Activated gamma-delta T cell treated with Interleukin-2 at 50 U/mL for 16 hours (primary cell): ENCODE measurements at places on chromosomes 6 and 20.

- no peak for DNase-seq
These were observed 43.2 kb upstream of the SRF start for GRCh38 chr6:43127877-43128276.

GRCh38 chr20:31822421-31823330 lies 3.5 kb downstream of the MYLK2 start:
- DNase-seq, result peak; percentile 79

GRCh38 chr6:44850312-44850711 lies 462.8 kb downstream of the CDC5L start:
- DNase-seq, result no peak

GRCh38 chr6:81002126-81002525 lies 750.4 kb downstream of the TENT5A start:
- DNase-seq, result no peak

GRCh38 chr6:149268768-149269167 lies 48.7 kb upstream of the TAB2 start:
- DNase-seq, result no peak

GRCh38 chr6:48486876-48487275 lies 375.9 kb upstream of the PTCHD4 start:
- DNase-seq, result no peak

DNA sequence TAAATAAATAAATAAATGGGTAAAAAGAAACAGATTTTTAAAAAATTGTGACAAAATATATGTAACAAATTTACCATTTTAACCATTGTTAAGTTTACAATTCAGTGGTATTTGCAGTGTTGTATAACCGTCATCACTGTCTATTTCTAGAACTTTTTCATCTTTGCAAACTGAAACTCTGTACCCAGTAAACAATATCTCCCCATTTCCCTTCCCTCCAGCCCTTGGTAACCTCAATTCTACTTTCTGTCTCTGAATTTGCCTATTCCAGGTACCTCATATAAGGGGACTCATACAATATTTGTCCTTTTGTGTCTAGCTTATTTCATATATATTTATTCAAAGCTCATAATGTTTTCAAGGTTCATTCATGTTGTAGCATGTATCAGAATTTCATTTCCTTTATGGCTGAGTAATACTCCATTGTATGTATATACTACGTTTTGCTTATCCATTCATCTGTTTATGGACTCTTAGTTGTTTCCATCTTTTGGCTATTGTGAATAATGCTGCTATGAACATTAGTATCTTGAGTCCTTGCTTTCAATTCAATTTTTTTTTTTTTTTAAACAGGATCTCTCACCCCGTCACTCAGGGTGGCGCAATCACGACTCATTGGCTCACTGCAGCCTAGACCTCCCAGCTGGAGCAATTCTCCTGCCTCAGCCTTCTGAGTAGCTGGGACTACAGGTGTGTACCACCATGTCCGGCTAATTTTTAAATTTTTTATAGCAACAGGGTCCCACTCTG lies 8.9 kb downstream of the MANBAL start:
- no peak for DNase-seq

GRCh38 chr20:58463256-58463655 lies 51.9 kb downstream of the APCDD1L start:
- no peak for DNase-seq

GRCh38 chr20:54115172-54115854 lies 44.9 kb upstream of the BCAS1 start:
- DNase-seq, result no peak

GRCh38 chr20:1417273-1417672 lies 24.4 kb upstream of the FKBP1A start:
- no peak for DNase-seq

- DNase-seq, result no peak
These were observed 29.4 kb downstream of the SIM1 start for GRCh38 chr6:100435299-100435698.

- DNase-seq, result no peak
These were observed 220.0 kb upstream of the MYLIP start for GRCh38 chr6:15908871-15909270.

GRCh38 chr20:53870426-53871315 lies 199.7 kb downstream of the BCAS1 start:
- DNase-seq, result no peak

GRCh38 chr6:31094389-31094881 lies 17.9 kb downstream of the C6orf15 start:
- DNase-seq, result peak; percentile 64

DNA sequence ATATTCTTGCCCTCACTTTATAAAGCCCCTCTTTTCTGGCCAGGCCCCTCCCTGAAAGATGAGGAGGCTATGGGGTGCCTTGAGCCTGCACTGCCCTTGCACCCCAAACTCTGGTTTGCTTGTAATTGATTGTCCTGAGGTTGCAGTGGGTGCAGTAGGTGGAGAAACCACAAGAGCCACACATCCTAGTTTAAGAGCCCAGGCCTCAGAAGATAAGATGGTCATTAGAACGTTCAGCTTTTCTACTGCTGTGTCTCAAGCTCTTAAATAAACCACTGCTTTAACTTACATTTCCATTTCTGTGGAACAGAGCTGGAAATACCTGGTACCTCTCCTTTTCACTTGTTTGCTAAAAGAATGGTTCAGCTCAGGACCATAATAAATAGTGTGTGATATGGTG lies 9.0 kb downstream of the MRAP2 start:
- no peak for DNase-seq

- DNase-seq, result no peak
These were observed 22.0 kb upstream of the L3MBTL3 start for GRCh38 chr6:129996387-129996786.

DNA sequence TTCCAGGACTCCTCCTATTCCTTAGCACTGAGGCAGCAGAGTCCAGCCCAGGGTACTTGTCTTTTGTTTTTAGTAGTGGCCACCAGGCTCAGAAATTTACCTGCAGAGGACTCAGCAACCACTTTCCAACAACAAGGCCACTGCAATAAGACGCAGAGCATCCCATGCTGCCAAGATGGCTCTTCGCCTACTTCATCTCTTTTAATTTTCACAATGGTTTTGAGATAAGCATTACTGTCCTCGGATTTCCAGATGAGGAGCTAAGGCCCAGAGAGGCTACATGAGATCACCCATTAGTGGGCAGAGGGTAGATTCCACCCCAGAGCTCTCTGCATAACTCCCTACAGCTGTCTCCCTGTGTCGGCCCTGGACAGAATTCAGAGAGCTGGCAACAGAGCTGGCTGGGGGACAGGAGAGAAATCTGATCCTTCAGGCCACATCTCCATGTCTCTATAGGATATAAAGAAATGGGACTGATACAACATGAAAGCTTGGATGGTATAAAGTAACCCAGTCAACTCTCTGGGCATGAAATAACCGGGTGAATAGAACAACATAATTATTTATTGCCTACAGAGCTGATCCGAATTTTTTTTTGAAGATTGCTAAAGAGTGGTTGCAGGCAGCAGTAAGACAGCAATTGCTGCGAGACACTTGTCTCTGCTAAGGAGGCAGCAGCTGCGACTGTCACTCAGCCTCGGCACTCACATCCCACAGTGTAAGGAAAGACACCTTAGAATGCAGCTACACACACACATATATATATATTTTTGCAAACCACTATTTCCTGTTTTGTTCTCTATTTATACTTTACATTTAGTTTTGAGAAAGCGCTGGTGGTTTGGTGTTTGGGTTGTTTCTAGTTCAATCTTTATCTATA lies 37.2 kb downstream of the SCML4 start:
- peak; percentile 58 for DNase-seq

DNA sequence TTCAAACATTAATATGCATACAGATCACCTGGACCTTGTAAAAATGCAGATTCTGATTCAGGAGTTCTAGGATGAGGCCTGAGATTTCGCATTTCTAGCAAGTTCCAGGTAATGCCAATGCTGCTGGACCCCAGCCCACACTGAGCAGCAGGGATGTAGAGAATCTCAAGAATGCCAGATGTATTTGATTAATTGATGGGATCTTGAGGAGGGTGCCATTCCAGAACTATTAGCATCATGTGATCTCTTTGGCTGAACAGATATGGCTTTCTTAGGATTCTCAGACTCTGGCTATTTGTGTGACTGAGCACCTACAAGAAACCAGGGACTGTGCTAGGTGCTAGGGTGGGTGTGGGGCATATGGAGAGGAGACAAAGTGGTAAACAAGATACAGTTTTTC lies 16.5 kb upstream of the SNX3 start:
- DNase-seq, result no peak

DNA sequence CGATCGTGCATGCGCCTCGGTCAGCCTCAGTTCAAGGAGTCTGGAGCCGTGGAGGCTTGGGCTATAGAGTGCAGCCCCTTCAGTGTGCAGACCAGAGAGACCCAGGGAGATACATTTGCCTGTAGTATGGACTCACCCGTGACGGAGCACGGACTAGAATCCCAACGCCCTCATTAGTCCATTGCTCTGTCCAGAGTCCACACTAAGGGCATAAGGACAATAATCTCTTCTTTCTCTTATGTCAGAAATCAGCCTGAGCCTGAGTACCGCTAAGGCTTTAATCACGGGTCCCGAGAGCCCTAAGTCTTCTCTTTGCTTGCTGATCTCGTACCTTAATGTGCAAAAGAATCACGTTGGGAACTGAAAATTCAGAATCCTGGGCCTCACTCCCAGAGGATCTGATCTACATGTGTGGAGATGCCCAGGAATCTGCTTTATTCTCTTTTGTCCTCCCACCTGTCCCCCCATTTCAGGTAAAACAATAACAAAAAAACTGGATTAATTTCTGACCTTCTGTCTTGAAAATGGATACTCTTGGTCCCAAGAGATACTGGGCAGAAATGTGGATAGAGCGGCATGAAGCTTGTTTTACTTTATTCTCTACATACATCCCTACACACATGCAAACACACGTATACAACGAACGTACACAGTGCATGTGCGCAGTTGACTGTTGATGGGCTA lies 671 bp downstream of the BPHL start:
- DNase-seq, result no peak

GRCh38 chr6:132713352-132714134 lies at the start of gene VNN1:
TSS of gene VNN1 (minus strand) at chr6:132714055. CDS start at chr6:132714035, 20 bp downstream.
- DNase-seq, result no peak

DNA sequence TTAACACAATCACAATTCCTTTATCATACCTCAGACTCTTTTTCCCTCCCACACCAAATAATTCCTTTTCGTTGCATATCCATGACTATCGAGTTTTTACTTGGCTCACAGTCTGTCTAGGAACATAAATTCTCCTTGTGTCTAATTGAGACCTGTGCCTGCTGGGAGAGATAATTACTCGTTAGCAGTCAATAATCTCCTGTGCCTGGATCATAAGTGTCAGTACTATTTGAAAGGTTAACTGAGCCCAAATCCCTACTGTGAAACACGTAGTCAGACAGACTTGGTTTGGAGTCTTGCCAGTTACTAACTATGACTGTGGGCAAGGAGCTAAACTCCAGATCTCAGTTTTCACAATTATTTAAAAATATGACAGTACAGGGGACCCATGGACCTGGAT lies 5.7 kb upstream of the CTNNBL1 start:
- DNase-seq, result no peak

- no peak for DNase-seq
These were observed 50.5 kb downstream of the MCUR1 start for GRCh38 chr6:13763740-13764381.

- peak; percentile 33 for DNase-seq
These were observed 971 bp downstream of the NFKBIE start for GRCh38 chr6:44264154-44265006.

GRCh38 chr6:144190080-144190479 lies 39.8 kb downstream of the STX11 start:
- no peak for DNase-seq

DNA sequence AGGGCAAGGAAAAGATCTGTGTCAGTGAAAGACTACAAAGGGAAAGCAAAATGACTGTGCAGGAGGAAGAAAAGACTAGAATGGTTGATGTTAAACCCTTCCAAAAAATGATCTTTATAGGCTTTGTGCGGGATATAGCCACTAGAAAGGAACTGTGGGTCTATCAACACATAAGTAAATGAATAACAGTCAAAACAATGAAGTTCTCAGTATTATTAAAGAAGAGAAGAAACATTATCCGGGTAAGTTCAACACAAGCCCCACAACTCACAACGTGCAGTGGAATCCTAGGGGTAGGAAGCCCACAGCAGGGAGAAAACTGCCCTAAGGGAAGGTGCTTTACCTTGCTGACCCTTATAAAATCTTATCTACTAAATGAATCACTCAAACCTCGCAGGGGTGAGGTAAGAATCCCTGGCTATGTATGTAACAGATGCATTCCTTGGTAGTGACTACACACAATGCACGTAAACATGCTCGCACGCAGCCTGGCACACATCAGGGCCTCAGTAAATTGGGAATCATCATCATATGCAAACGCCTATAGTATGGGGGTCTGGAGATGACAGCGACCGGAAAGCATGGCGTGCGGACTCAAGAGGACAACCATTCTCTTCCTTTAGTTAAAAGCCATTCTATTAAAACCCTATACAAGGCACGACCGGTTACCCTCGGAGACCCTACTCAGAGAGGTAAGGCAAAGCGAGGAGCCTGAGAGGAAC lies 11.3 kb downstream of the TFAP2A start:
- no peak for DNase-seq

DNA sequence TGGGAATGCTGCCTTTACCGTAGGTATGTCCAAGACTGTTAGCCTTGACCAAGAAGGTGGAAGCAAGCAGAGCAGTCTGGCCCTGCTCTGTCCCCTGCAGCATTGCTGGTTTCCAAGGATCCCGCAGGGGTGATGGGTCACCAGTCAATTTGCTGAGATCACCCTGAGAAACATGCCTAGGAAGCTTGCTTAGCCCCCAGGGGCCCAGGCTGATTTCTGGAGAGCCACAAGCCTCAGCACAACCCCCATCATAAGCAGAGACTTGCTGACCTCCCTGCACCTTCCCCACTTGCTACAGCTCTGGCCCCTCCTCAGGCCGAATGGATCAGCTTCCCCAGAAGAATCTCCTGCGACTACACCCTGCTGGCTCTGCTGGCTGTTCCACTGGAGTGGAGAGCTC lies 21.5 kb downstream of the ARHGAP40 start:
- no peak for DNase-seq

GRCh38 chr20:1939270-1939595 lies 44.0 kb downstream of the SIRPA start:
- no peak for DNase-seq

GRCh38 chr20:52060794-52061714 lies 130.5 kb downstream of the ZFP64 start:
- DNase-seq, result no peak

DNA sequence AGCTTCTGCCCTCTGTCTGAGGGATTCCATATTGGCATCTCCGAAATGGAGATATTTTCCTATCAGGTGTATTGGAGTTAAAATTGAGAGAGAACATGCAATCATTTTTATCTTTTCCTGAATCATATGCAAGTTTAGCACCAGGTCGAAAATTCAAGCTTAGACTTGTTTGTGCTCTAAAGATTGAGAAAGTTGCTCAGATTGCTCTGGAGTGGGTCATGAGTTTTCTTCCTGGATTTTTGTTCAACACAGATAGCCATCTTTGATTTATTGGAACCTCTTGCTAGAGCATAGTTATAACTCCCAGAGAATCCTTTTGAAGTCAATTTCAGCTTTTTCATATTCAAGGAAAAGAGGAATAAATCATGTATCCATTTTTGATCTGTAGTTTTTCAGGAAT lies 373.5 kb upstream of the FLRT3 start:
- no peak for DNase-seq

DNA sequence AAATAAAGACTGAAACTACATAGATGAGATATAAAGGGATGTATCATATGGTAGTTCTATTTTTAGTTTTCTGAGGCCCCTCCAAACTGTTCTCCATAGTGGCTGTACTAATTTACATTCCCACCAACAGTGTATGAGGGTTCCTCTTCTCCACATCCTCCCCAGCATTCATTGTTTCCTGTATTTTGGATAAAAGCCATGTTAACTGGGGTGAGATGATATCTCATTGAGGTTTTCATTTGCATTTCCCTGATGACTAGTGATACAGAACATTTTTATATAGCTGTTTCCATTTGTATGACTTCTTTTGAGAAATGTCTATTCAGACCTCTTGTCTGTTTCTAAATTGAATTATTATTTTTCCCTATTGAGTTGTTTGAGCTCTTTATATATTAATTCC lies 229.3 kb downstream of the RFPL4B start:
- no peak for DNase-seq
